ENCODE measurements at places on chromosomes 4 and X. TPM values are rescaled to one million over a fixed set of nuclear protein-coding genes. Genes with fewer than 3 reads are reported as not detected.
A peak's percentile ranks its signal among the peaks of the same experiment; 100 is the strongest.

DNA sequence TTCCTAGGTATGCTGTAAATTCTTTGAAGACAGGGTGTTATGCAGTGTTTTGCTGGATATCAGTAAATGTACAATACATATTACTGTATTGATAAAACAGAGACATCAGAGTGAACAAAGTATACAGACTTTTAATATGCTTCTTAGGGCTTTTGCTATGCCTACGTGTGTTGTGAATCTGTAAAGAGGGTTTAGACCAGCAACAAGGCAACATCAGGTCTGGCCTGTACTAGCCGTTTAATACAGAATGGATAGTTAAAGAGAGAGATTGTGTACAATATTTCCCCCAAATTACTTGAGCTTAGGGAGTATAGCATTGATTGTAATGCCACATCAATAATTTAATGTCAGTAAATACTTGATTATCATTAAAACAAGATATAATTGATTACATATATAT lies 75.2 kb downstream of the PAQR3 start:
- peaks cover 76% of the 10 kb centered on the region for H3K36me3 ChIP-seq
- no peaks in the 10 kb centered on the region for H3K27me3 ChIP-seq
- no peak for DNase-seq
- no peak overlapping the region for H3K4me3 ChIP-seq
- H3K27ac ChIP-seq: no peak overlapping the region

GRCh38 chrX:107107459-107107858 lies 11.2 kb downstream of the RBM41 start:
- H3K4me1 ChIP-seq: no peaks in the 10 kb centered on the region
- no peaks in the 10 kb centered on the region for H3K27me3 ChIP-seq
- DNase-seq: no peak
- H3K27ac ChIP-seq: no peak overlapping the region
- no peaks in the 10 kb centered on the region for H3K36me3 ChIP-seq

DNA sequence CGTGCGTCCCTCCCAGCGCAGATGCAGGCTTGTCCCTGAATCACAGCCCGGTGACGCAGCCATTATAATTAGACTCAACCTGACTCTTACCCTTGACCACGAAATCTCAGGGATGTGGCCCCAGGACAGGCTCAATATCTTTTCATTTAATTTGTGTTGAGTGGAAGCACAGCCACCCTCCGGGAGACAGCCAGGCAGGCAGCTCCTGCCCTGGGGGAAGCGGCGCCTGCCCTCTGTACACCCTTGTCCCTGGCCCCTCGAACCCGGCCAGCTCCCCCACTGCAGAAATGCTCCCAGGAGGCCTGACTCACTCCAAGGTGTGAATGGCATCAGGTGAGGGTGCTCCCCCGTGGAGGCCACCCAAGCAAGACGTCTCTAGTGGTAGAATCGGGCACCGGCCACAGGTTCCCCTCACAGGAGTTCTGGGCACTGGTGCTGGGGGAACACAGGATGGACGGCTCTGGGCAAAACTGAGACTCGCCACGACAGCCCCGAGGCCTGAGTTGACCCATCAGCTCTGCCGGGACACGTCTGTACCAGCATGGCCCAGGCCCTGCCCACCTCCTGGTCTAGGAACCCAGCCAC lies 2.7 kb downstream of the CPLX1 start:
- no peak overlapping the region for H3K4me3 ChIP-seq
- H3K27me3 ChIP-seq: peaks cover 86% of the 10 kb centered on the region
- H3K27ac ChIP-seq: no peak overlapping the region
- H3K36me3 ChIP-seq: no peaks in the 10 kb centered on the region
- peaks cover 24% of the 10 kb centered on the region for H3K4me1 ChIP-seq
- DNase-seq: no peak

DNA sequence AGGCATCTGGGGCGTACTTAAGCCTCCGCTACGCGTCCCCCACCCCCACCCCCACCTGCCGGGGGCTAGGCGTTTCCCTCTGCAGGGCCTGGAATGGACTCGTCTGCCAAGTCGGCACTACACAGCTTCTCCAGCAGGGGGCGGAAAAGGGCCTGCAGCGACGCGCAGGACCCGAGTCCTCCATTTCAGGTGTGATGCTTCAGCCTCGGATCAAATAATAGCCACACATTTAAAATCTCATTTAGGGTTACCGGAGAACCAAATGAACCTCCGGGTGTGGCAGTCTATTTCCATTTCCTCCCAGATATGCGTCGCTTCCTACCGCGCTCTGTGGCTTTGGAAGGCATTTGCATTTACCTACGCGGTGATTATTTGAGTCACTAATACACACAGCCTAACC lies 2.9 kb downstream of the PAK3 start:
- H3K27me3 ChIP-seq: peaks cover 3% of the 10 kb centered on the region
- no peaks in the 10 kb centered on the region for H3K36me3 ChIP-seq
- no peak overlapping the region for H3K27ac ChIP-seq
- peak; percentile 86 for DNase-seq

GRCh38 chr4:56195025-56195424 lies 192.3 kb downstream of the AASDH start:
- peak overlapping the region; percentile 3 for H3K27ac ChIP-seq
- H3K27me3 ChIP-seq: no peaks in the 10 kb centered on the region
- no peaks in the 10 kb centered on the region for H3K4me1 ChIP-seq
- H3K36me3 ChIP-seq: no peaks in the 10 kb centered on the region
- DNase-seq: no peak

DNA sequence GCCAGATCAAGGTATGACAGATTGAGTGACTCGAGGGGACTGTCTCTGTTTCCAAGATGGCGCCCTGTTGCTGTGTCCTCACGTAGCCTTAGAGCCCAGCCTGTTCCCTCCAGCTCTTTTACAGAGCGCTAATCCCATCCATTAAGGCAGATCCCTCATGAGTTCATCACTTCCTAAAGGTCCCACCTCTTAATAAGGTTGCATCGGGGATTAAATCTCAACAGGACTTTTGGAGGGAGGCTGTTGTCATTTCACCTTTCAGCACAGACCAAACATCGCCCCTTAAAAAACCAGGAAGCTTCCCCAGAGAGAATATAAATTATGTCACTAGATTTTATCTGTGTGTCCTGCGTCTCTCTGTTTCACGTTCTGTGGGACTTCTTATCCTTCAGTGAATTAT lies 32.6 kb upstream of the DHRSX start:
- DNase-seq: no peak
- H3K36me3 ChIP-seq: no peaks in the 10 kb centered on the region
- no peaks in the 10 kb centered on the region for H3K27me3 ChIP-seq
- H3K4me3 ChIP-seq: no peak overlapping the region
- H3K27ac ChIP-seq: no peak overlapping the region
- H3K4me1 ChIP-seq: no peaks in the 10 kb centered on the region

DNA sequence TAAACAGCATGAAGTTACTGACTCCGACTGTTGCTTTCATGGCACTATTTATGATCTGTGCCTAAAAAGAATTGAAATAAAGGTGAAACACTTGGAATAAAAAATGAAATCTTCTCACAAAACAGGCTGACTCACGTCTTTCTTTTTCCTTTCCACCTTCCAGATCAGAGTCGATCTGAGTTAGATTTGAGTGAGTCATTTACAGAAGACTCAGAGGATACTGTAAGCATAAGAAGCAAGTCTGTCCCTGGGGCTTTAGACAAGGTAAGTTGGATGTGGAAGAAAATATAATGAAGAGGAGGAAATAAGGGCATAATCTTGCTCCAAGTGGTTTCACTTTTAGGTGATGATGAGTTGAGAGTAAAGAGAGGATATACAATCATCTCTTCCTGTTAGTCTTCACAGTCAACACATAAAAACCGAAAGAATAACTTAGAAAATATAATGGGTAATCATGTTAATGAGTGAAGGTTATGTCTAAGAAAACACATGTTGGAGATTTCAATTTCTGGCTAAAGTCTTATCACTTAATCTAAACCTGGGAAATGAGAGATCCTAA lies 89.7 kb downstream of the SYTL5 start:
- H3K4me1 ChIP-seq: no peaks in the 10 kb centered on the region
- no peak overlapping the region for H3K4me3 ChIP-seq

- DNase-seq: no peak
- H3K27me3 ChIP-seq: no peaks in the 10 kb centered on the region
- H3K36me3 ChIP-seq: no peaks in the 10 kb centered on the region
- no peak overlapping the region for H3K27ac ChIP-seq
- H3K4me1 ChIP-seq: no peaks in the 10 kb centered on the region
Observed at GRCh38 chrX:10579112-10580011, 41.0 kb downstream of the MID1 start.

DNA sequence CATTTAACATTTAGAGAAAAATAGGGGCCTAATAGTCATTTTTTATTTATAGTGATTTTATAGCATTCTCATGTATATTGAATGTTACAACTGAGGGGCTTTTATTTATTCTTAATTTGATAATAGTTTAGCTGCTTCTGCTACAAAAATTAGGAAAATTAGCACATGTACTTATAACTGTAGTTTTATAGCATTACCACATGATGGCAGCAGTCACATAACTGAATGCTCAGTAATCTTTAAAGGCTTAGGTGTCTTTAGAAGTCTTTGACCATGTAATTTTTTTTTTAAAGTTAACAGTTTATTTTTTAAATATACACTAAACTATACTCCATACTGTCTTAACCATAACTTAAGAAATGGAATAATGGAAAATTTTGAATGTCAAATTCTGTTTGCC lies 136.6 kb downstream of the STAG2 start:
- H3K4me1 ChIP-seq: no peaks in the 10 kb centered on the region
- no peak for DNase-seq
- H3K27me3 ChIP-seq: no peaks in the 10 kb centered on the region
- H3K27ac ChIP-seq: no peak overlapping the region
- no peaks in the 10 kb centered on the region for H3K36me3 ChIP-seq
- no peak overlapping the region for H3K4me3 ChIP-seq

GRCh38 chr4:125464146-125464545 lies 149.4 kb downstream of the FAT4 start:
- no peak overlapping the region for H3K4me3 ChIP-seq
- no peak for DNase-seq
- H3K36me3 ChIP-seq: no peaks in the 10 kb centered on the region
- no peaks in the 10 kb centered on the region for H3K27me3 ChIP-seq
- H3K27ac ChIP-seq: no peak overlapping the region

- no peak overlapping the region for H3K27ac ChIP-seq
- peaks cover 14% of the 10 kb centered on the region for H3K4me1 ChIP-seq
- no peaks in the 10 kb centered on the region for H3K36me3 ChIP-seq
- no peak overlapping the region for H3K4me3 ChIP-seq
Observed at GRCh38 chr4:1472148-1472797, 66.0 kb upstream of the NKX1-1 start.

GRCh38 chrX:86133761-86134160 lies 14.5 kb upstream of the DACH2 start:
- H3K4me3 ChIP-seq: no peak overlapping the region
- no peaks in the 10 kb centered on the region for H3K4me1 ChIP-seq
- H3K36me3 ChIP-seq: no peaks in the 10 kb centered on the region
- DNase-seq: no peak

GRCh38 chr4:185955151-185955770 lies 113.7 kb upstream of the TLR3 start:
- H3K36me3 ChIP-seq: no peaks in the 10 kb centered on the region
- no peaks in the 10 kb centered on the region for H3K27me3 ChIP-seq
- no peak for DNase-seq
- H3K27ac ChIP-seq: no peak overlapping the region
- no peak overlapping the region for H3K4me3 ChIP-seq

DNA sequence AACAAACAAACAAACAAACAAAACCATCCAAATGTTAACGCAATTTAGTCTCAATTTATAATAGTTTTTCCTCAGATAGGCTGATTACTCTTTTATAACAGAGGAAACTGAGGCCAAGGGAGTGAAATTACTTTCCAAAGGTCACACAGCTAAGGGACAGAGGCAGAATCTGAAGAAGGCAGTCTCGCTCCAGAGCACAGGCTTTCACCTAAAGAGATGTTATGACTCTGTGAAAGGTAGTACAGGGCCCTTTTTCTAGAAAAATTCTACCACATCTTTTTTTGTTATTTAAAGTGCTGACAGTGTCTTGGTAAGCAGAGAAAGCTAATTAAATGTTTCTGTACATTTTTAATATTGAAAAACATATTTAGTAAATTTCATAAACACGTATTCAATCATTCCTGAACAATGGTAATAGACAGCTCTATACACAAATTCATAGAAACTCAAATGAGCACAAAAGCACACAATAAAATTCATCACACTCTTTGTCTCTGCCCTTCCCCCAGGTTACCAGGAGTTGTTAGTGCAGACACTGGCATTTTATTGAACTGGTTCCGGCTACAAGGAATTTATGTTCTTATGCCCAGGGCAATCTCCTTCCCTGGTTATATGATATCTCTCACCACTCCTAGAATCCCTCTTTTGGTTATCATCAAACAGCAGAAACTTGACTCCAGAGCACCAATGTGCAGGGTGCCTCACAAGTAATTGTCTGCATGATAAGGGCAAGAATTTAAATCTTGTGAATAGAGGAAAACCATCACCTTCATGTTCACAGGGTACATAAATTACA lies 7.7 kb upstream of the APBB2 start:
- H3K36me3 ChIP-seq: no peaks in the 10 kb centered on the region
- H3K27me3 ChIP-seq: no peaks in the 10 kb centered on the region
- H3K27ac ChIP-seq: no peak overlapping the region
- DNase-seq: no peak
- H3K4me1 ChIP-seq: no peaks in the 10 kb centered on the region
- H3K4me3 ChIP-seq: no peak overlapping the region

DNA sequence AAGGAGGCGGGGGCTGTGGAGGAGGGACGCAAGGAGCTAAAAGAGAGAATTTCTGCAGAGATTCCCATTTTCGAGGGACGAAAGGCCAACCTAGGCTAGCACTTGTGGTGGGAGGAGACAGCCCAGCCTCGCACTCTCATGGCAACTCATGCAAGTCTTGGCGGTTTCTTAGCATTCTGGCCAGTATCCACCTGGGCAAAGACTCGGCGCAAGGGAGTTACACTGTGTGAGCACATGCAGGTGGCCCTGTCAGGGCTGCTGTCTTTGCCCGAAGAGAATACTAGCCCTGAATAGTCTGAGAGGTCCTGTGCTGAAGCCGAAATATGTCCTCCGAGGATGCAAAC lies 15.5 kb downstream of the MCF2 start:
- peak overlapping the region; percentile 42 for H3K4me3 ChIP-seq
- no peak overlapping the region for H3K27ac ChIP-seq
- peaks cover 25% of the 10 kb centered on the region for H3K27me3 ChIP-seq
- H3K36me3 ChIP-seq: no peaks in the 10 kb centered on the region
- DNase-seq: no peak

Gene FRMPD4
- not detected for polyA plus RNA-seq

Gene TKTL2
- polyA plus RNA-seq: 0.06 TPM

Gene MAMLD1
- polyA plus RNA-seq: 2.0 TPM
